ENCODE measurements at places on chromosomes 13 and 19.

- DNase-seq = no peak
Measured at GRCh38 chr13:111961236-111961635, 105.7 kb upstream of the SOX1 start.

- DNase-seq = peak; percentile 64
Measured at GRCh38 chr19:48608798-48609263, 2.3 kb downstream of the SPACA4 start.

DNA sequence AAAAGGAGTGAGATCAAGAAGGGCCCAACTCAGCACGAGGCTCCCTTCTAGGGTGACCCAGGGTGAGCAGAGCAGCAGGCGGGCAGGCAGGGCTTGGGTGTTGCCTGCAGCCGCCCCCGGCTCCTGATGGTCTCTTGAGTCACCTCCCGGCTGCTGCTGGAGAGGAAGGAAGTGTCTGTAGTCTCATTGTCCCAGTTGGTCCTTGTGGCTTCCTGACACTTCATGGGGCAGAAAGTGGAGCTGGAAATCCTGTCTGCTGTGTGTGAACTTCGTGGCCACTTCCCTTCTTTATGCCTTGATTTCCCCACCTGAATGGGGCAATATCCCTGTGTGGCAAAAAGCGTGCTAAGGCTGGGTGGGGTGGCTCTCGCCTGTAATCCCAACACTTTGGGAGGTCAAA is 2.5 kb downstream of the MAP1S start:
- no peak for DNase-seq

DNA sequence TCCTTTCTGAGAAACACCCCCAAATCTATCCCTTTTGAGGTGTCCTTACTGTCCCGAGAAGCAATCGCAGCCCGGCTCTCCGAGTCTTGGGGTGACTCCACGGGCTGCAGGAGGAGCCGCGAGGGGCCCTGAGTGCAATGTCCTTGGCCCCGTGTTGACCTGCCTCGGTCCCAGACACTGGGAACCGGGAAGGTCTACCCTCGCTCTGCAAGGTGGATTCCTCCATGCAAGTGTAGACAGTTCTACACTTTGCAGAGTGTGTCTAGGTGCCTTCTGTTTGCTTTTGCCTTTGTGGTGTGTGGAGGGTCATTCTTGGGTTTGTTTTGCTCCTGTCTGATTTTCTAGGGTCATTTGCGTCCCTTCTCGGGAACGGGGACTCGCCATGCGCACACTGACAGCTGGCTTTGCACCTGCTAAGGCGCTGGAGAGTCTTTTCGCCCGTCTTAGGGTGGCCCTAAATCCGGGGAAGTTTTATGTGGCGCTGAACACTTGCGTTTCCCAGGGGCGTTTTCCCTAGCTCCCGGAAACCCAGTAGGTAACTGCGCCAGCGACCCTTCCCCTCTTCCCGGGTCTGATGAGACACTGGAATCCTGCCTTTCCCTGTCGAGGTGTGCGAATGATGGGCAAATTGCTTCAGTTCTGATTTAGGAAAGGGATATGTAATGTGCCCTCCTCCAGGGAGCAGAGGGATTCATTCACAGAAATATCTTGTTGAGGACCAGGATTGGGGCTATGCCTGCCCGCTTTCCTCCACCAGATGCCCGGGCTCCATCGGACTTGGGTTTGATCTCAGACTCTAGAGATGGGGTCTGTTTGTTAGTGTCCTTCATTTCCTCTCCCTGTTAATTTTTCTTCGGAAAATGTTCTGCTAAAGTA is 755 bp downstream of the SERTM1 start:
- DNase-seq = no peak

- DNase-seq = no peak
Measured at GRCh38 chr19:53892301-53892980, 10.4 kb downstream of the PRKCG start.

DNA sequence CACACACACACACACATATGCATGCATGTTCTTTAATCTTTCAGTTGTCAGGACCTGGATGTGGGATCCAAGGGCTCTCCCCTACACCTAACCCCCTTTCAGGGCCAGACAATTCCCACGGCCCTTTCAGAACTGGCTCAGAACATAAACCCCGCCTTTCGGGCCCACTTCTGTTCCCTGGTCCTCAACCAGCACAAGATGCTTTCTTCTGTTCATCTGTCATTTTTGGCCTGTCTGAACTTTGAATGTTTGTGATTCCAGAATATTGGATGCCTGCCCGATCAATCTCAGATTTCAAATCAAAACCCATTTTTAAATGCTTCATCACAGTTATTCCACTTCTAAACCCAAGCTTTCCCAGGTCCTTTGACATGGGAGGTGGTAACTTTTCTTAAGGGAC is 167.3 kb downstream of the USP12 start:
- no peak for DNase-seq

GRCh38 chr13:53214433-53214832 is 185.8 kb downstream of the OLFM4 start:
- DNase-seq = no peak

DNA sequence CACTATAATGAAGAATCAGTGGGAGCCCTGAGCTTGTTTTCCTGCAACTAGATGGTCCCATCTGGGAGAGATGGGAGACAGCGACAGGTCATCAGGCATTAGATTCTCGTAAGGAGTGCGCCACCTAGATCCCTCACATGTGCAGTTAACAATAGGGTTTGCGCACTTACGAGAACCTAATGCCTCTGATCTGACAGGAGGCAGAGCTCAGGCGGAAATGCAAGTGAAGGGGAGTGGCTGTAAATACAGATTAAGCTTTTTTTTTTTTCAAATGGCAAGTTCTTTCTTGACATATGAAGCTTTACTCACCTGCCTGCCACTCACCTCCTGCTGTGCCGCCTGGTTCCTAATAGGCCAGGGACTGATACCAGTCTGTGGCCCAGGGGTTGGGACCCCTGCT is 14.4 kb downstream of the CDC16 start:
- DNase-seq = no peak

DNA sequence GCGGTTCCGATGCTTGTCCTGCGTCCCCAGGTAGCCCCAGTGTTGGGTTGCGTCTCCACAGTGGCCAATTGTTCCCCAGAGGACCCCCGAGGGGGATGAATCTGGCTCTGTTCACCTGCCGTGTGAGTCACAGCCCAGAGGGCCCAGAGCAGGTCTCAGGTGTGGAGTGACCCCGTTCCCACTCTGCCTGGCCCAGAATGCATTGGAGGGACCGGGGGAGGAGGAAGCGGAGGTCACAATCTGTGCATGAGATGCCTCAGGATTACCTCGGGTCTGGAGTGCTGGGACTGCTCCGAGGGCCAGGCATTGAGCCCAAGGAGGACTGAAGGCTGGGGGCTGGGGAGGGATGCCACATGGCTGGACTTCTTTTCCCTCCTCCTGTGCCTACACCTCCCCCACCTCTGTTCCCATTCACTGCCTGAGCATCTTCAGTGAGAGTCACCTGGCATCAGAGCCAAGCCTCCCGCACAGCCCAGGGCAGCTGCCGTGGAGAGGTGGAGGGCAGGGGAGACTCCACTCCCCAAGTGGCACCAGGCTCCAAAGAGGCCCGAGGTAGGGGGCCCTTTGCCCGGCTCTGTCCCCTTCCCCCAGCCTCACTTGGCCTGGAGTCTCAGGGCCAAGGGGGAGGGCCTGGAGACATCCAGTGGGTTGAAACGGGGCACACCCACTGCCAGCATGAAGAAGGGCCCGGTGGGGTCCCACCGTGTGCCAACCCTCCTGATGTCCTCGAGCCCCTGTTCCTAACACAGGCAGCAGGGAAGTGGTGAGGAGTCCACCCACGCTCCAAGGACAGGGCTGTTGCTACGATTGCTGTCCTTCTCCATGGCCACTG is 81.1 kb downstream of the CHST8 start:
- DNase-seq = no peak

DNA sequence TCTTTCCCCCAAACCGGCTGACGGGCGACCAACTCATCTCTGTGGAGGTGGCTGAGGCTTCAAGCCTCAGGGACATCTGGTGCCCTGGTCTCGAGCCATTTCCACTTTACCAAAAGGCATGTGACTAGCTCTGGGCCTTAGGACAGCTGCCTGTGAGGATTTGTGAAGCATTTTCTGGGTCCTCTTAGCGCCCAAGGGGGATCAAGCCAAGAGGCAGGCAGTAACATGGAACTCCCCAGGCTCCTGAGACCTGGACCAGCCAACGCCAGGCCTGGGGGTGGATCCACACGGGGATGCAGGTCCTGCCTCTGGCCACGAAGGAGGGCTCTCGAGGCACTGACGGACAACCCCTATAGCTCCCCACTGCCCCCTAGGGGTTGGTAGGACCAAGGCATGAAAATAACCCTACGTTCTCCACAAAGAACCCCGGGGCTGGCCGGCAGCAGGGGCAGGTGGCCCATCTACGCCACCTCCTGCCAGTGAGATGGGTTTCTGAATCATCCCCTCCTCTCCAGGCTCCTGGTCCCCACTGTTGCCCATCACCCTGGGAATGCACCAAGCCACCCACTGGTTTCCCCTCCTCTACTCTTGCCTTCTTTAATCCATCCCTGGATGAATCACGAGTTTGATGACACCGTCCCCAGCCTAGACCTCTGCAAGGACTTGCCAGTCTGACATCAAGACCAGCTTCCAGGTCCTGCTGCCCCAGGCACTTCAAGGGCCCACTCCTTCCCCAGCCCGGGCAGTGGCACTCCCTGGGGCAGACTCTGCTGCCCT is 7.0 kb upstream of the MYDGF start:
- DNase-seq = peak; percentile 41

DNA sequence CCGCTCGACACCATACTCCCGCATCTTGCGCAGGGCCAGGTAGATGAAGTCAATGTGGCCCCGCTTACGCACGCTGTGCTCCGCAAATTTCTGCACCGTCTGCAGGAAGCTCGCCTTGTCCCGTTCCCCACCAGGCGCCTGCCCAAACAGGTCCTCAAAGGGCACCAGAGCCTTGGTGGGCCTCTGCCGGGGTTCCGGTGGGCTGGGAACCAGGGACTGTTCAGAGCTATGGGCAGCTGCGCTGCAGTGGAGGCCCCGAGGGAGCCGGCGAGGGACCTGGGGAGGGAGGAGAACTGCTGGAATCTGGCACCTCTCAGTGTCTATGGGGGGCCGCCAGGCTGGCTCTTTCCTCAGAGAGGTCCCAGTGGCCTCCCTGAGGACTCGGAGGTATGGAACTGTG is 8.3 kb upstream of the ZNF653 start:
- no peak for DNase-seq

DNA sequence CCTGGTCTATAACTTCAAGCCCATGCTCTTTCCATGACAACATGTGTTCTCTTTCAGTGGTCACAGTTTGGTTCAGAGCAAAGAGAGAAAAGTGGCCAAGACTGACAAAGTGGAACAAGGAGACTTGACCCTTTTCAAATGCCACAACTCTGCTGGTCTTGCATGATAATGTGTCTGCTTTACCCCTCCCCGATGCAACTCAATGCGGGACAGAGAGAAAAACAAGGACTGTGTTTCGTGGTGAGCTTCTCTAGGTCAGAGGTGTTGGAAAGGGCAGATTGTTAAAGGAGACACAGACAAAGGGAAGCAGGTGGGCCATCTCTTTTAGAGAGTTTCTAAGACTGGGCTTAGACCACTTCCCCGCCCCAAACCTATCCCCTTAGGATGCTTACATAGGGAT is 61.6 kb upstream of the SERTM1 start:
- DNase-seq = no peak

- no peak for DNase-seq
Measured at GRCh38 chr13:107847406-107847805, 367.9 kb downstream of the LIG4 start.

GRCh38 chr13:52810011-52810410 is 38.4 kb downstream of the PCDH8 start:
- no peak for DNase-seq

DNA sequence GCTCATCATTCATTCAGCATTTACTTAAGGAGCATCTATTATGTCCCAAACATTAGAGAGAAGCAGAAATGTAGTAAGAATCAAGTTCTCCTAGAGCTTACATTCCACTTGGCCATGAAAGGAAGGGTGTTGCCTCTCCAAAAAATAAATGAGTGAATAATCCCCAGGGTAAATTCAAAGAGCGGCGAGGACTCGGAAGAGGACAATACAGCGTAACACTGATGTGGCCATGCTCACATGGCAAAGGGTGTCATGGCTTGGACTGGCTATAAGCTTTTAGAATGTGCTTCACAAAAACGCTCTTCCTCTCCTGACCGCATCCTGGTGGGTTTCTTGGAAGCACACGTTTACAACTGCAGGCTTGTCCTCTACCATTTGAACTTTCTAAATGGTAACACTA is 290.2 kb downstream of the IRS2 start:
- DNase-seq = no peak

DNA sequence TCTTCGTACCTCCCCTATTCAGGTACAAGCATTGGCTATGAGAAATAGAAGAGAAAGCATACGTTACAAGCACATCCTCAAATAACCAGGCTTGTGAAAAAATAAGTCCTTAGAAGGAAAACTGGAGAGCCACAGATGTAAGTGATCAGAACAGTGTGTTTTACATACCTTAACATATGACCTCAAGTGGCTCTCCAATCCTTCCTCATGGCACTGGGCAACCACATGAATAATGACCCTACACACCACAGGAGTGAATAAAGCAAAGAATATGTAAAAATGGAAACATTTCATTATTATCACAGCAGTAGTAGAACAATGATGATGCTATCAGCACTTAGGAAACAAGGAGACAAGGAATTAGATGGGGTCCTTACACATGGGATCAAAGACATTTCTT is 96.5 kb downstream of the DOCK9 start:
- no peak for DNase-seq

- DNase-seq = no peak
Measured at GRCh38 chr13:46622630-46623256, 69.8 kb downstream of the LRCH1 start.

DNA sequence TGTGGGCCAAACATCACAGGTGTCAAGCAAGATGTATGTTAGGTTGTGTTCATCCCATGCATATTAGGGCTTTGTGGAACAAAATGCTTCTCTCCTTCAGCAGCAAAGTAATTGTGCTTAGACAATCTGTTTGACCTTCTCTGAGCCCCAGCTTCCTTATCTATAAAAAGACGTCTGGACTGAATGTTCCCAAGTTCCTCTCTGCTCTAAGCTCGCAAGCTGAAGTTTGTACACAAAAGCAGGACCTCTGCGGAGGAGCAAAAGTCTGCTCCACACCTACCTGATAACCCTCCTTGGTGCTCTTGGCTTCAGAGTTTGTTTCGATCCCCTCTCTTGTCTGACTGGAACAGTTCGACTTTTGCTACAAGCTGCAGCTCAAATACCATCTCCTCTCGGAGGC is 95.7 kb upstream of the UBL3 start:
- no peak for DNase-seq

DNA sequence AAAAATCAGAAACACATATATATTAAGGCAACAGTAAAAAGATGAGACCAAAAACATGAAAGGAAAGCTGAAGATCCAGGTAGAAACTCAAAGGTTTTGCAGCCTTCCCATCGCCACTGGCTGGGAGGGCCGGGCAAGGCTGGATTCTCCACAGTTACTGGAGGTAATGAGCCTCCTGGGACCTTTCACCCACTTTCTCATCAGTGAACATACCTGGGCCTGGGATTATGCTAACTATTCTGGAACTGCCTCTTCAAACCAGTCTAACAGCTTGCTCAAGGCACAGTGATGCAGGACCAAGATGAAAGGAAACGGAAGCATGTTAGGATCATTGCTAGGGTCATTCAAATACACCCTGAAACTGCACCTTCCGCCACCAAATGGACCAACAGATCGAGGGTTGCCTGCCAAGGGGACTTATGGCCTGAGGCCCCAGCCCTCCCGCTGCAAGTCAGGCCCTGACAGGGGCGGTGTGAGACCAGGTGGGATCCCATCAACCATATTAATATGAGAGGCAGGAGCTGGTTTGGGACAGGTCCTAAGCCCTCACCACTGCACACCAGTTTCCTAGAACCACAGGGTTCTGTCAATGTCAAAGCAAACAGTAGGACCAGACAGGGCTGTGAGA is 28.4 kb upstream of the ATP12A start:
- no peak for DNase-seq
